ENCODE measurements at places on chromosomes 13 and 19.

GRCh38 chr19:45156011-45156630 is 4.7 kb downstream of the NKPD1 start:
- no peak for DNase-seq

DNA sequence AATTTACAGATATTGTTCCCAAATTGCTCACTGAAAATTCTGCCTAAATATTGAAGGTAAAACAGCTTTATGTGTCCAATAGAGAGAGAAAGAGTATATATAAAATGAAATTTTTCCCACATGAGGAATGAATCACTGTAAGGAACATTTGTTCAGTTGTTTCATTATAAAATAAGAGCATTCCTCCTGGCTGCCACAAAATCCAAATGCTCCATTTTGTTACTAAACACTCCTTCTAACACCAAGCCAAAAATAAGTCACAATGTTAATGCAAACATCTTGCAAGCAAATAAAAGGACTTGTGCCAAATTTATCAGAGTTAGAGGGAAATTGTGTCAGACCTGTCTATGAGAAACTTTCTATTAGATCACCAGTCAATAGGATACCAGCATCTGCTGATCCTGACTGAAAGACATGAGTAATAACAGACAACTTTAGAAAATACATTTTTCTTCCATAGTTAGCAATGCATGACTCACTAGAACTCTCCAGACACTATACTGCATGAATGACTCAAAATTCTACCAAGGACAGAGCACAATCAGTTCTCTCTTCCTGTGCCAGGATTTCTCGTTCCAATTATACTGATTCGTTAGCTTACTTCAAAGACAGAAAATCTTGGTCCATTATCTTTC is 83.5 kb upstream of the FNDC3A start:
- DNase-seq, result no peak

GRCh38 chr13:40660141-40660664 is 6.2 kb downstream of the FOXO1 start:
- DNase-seq, result no peak

DNA sequence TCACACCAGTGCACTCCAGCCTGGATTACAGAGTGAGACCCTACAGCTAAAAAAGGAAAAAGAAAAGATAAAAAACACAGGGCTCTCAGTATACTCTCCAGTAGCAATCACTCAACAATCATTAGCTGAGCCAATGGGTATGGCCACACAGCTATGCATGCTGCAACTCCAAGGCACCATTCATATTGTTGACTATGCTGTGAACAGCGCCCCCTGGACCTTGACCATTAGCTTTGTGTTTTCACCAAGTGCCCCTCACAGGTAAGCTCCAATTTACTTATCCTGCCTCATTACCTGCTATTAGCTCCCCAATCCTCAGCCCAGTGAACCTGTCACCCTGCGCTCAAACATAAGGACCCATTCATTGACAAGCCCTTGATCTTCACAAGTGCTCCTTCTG is 35.8 kb downstream of the ZIC5 start:
- no peak for DNase-seq

DNA sequence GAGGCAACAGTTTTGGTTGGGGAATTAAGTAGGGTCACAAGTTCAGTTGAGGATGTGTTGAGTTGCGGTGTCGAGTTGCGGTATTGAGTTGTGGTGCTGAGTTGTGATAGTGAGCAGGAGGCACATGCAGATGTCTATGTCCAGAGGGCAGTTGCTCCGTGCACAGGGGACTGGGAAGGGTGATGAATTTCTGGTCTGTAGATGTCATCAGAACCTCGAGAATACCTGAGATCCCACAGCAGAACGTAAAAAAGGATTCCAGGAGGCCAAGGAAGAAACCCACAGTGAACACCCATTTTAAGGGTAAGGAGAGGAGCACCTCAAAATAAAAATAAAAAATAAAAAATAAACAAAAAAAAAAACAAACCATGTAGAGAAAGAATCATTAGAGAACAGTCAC is 354.4 kb upstream of the ARGLU1 start:
- no peak for DNase-seq

DNA sequence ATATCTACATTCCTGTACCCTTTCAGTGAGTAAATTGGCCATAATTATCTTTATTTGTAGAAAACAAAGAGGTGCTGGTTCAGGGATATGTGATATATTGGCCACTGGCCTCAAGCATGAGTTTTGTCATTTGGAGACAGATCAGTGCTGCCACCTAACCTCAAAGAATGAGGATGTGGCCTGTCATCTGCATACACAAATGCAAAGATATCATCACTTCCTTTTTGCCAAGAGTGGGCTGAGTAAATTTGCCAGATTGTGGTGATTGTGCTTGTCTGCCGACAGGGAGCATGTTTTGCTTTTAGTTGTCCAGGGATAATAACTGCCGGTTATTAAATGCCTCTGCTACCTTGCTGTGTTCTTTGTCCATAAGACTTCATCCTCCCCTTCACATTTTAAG is 44.2 kb downstream of the WASF3 start:
- no peak for DNase-seq

GRCh38 chr13:59706101-59706976 is 457.4 kb downstream of the DIAPH3 start:
- DNase-seq, result no peak

- no peak for DNase-seq
Observed at GRCh38 chr19:31938675-31939074, 406.7 kb upstream of the ZNF507 start.

GRCh38 chr13:76552807-76553206 is 333.4 kb downstream of the KCTD12 start:
- no peak for DNase-seq

- DNase-seq, result peak; percentile 67
Observed at GRCh38 chr19:6476155-6476895, 5.3 kb downstream of the DENND1C start.

DNA sequence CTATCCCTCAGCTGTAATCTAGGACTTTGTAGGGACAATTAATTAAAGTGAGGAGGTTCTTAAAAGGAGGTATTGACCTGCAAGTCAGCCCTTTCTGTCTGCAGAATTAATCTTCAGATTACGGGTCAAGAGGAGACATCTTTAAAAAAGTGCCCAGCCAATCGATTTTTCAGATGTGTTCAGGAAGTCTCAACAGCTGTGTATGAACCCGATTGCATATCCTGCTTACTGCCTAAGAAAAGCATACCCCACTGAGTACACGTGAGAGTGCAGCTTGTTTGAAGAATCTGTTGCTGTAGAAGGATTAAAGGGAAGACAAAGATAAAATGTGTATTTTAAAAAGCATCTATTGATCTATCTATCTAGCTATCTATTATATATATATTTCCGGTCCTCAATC is 1194.5 kb downstream of the UQCRFS1 start:
- no peak for DNase-seq

GRCh38 chr19:39942366-39942730 is 7.9 kb upstream of the FCGBP start:
- no peak for DNase-seq

GRCh38 chr19:46979126-46980105 is 40.2 kb upstream of the NPAS1 start:
- no peak for DNase-seq
